Spinal cord (tissue), 10 donors: ENCODE measurements at places on chromosomes 4 and X. TPM values are rescaled to one million over a fixed set of nuclear protein-coding genes. Genes with fewer than 3 reads are reported as not detected.

SYP gene
- 83.5 TPM for total RNA-seq

ATP2B3 gene
- total RNA-seq: 14.8 TPM

GRCh38 chrX:2497961-2498780, 2.6 kb downstream of the DHRSX start:
- peak overlapping the region; percentile 75 for H3K27ac ChIP-seq
- no peaks in the 10 kb centered on the region for H3K27me3 ChIP-seq
- H3K4me1 ChIP-seq: peaks cover 32% of the 10 kb centered on the region
- H3K4me3 ChIP-seq: no peak overlapping the region
- peaks cover 6% of the 10 kb centered on the region for H3K36me3 ChIP-seq
- peak; percentile 15 for DNase-seq

GRCh38 chrX:31847773-31848172, 775.9 kb upstream of the FTHL17 start:
- H3K36me3 ChIP-seq: no peaks in the 10 kb centered on the region
- H3K27ac ChIP-seq: no peak overlapping the region
- H3K27me3 ChIP-seq: peaks cover 2% of the 10 kb centered on the region
- no peak for DNase-seq
- H3K4me1 ChIP-seq: no peaks in the 10 kb centered on the region
- no peak overlapping the region for H3K4me3 ChIP-seq

GRCh38 chrX:42803320-42803719, 25.4 kb upstream of the PPP1R2C start:
- no peak overlapping the region for H3K4me3 ChIP-seq
- no peak for DNase-seq
- peaks cover 3% of the 10 kb centered on the region for H3K27me3 ChIP-seq
- H3K36me3 ChIP-seq: no peaks in the 10 kb centered on the region

DNA sequence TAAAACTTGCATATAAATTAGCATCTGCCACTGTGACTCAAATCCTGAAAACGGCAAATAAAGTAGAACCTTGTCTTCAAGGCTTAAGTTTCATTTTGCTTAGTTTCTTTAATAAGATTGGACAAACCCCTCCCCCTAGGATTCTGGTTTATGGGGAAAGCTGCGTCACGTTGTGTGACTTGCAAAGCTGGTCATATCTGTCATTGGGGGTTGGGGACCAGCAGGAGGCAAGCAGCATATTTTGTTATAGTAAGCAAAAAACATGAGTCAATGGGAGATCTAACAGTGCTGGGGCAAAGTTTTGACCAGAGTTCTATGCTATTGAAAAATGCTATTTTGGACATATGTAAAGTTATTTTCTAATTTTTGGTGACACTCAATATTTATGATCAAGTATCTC, 407.3 kb downstream of the PCDH18 start:
- DNase-seq: no peak
- H3K27ac ChIP-seq: no peak overlapping the region
- H3K4me3 ChIP-seq: peak overlapping the region; percentile 24
- H3K27me3 ChIP-seq: no peaks in the 10 kb centered on the region
- no peaks in the 10 kb centered on the region for H3K36me3 ChIP-seq

DNA sequence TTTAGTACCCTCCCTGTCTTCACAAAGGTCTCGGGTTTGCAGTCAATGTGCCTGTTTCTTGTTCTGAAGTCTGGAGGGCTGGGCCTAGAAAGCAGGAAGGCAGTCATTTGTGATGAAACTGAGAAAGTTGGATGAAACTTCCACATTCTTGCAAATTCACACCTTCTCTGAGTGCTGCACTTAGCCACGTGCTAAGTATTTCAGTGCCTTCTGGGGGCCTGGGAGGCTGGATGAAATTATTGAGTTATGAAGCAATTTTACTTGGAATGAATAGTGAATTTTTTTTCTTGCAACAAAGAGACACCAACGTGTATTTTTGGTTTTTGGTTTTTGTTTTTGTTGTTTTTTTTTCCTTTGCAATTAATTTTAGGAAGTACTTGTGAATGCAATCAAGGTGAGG, 71.2 kb downstream of the MSX1 start:
- no peaks in the 10 kb centered on the region for H3K4me1 ChIP-seq
- DNase-seq: no peak
- no peaks in the 10 kb centered on the region for H3K36me3 ChIP-seq

DNA sequence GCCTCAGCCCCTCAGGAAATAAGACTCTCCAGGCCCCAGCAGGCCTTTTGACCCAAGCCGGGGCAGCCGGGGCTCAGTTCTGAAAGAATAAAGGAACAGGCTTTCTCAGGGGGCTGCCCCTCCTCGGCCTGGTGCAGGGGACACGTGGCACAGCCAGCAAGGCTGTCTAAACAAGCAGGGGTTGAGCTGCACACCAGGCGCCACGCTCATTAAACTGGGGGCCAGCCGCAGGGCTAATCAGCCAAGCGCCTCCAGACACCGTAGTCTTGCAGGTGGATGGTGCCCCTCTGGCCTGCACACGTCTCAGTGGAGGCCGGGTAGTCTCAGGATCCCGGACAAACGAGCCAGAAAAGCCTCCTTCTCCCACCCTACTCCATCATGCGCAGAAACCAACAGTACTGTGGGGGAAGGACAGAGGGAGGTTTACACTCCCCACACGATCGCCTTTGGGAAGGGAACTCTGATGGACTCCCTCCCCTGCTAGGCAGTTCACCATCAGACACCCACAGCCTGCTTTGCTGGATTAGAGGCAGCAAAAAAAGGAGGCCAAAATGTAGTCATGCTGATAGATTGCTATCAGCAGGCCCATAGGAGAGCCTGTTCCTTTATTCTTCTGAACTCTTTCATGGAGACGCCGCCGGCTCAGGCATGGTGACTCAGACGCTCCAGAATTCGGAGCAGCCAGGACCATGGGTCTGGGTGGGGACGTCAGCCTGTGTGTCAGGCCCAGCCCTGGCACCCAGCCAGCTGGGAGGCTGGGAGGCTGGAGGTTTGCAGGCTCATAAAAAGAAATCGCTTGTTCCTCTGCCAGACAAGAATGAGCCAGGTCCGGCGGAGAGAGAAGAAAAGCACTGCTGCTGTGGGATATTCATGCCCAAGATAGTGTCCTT, 342.4 kb downstream of the BCOR start:
- no peaks in the 10 kb centered on the region for H3K36me3 ChIP-seq
- peaks cover 11% of the 10 kb centered on the region for H3K27me3 ChIP-seq
- peaks cover 35% of the 10 kb centered on the region for H3K4me1 ChIP-seq

DNA sequence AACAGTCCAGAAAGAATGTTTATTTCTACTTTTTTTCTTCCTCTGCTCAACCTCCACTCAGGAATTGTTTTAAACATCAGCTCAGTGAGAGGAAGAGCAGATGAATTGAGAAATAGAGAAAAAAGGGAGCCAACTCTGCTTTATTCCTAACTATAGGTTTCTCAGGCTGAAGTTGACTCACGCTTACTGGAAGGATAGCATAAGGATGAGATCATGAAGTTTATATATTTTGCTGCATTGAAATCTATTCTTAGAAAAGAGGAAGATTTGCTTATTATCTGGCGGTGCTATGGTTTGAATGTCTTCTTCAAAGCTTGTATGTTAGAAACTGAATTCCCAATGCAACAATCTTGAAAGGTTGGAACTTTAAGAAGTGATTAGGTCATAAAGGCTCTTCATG, 1673.4 kb upstream of the PCDH7 start:
- no peak for DNase-seq
- H3K4me3 ChIP-seq: no peak overlapping the region
- H3K27ac ChIP-seq: no peak overlapping the region
- no peaks in the 10 kb centered on the region for H3K27me3 ChIP-seq
- no peaks in the 10 kb centered on the region for H3K36me3 ChIP-seq

GRCh38 chr4:35933901-35934300, 310.4 kb downstream of the ARAP2 start:
- no peaks in the 10 kb centered on the region for H3K36me3 ChIP-seq
- H3K27me3 ChIP-seq: no peaks in the 10 kb centered on the region
- DNase-seq: no peak
- no peak overlapping the region for H3K4me3 ChIP-seq

DNA sequence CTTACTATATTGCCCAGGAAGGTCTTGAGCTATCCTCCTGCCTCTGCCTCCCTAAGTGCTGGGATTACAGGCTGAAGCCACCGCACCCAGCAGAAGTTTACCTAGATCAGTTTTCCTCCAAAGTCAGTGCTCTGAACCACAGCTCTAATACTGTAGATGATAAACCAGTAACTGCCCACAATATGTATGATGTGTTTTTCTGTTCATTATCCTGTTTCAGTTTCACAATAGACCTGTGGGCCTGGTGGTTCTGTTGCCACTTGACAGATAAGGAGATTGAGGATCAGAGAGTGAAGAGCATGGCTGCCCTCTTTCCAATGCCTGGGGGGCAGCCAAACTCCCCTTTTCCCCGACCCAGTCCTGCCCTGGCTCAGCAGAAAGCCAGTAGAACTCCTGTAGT, 87.0 kb downstream of the EFNB1 start:
- H3K27ac ChIP-seq: no peak overlapping the region
- H3K27me3 ChIP-seq: peaks cover 9% of the 10 kb centered on the region
- no peaks in the 10 kb centered on the region for H3K36me3 ChIP-seq
- peaks cover 17% of the 10 kb centered on the region for H3K4me1 ChIP-seq

GRCh38 chr4:1466034-1466862, 60.0 kb upstream of the NKX1-1 start:
- H3K27me3 ChIP-seq: peaks cover 57% of the 10 kb centered on the region
- H3K4me1 ChIP-seq: peaks cover 18% of the 10 kb centered on the region
- no peak overlapping the region for H3K27ac ChIP-seq
- no peak for DNase-seq

DNA sequence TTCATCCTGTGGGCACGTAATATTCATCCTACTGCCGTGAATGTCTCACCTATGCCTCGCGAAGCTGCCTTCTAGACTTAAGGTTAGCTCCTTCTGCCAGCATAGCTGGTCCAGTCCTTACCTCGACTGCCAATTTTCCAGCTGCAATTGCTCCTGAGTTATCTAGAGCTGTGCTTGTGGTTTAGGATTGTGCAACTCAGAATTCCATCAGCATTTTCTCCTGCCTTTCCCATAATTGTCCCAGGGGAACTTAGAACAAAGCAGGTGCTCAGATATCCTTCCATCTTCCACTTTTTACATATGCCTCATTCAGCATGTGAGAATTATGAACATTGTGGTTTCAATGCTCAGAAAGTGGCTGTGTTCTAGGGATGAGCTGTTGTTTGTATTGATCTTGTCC, 131.4 kb upstream of the ADGRL3 start:
- no peaks in the 10 kb centered on the region for H3K4me1 ChIP-seq
- H3K27me3 ChIP-seq: no peaks in the 10 kb centered on the region
- DNase-seq: no peak
- no peak overlapping the region for H3K4me3 ChIP-seq
- no peaks in the 10 kb centered on the region for H3K36me3 ChIP-seq

DNA sequence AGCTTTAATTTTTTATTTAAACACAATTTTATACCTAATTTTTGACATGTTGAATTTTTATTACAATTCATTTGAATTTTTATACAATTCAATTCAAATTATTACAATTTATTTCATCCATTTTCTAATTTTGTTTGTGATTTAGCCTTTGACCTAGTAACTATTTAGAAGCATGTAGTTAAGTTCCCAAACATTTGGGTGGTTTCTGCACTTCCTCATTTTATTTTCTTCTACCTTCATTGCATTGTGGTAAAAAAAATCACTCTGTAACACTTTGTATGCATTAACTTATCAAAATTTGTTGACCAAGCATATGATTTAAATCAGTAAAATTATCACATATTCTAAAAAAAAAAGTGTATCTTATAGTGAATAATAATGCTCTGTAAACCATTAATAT, 928.9 kb downstream of the ARAP2 start:
- no peaks in the 10 kb centered on the region for H3K4me1 ChIP-seq
- no peak for DNase-seq
- H3K27me3 ChIP-seq: no peaks in the 10 kb centered on the region
- no peak overlapping the region for H3K4me3 ChIP-seq
- no peaks in the 10 kb centered on the region for H3K36me3 ChIP-seq

GRCh38 chrX:13001097-13001496, 26.2 kb downstream of the TMSB4X start:
- DNase-seq: no peak
- H3K27me3 ChIP-seq: peaks cover 5% of the 10 kb centered on the region
- peaks cover 3% of the 10 kb centered on the region for H3K4me1 ChIP-seq
- no peaks in the 10 kb centered on the region for H3K36me3 ChIP-seq

DNA sequence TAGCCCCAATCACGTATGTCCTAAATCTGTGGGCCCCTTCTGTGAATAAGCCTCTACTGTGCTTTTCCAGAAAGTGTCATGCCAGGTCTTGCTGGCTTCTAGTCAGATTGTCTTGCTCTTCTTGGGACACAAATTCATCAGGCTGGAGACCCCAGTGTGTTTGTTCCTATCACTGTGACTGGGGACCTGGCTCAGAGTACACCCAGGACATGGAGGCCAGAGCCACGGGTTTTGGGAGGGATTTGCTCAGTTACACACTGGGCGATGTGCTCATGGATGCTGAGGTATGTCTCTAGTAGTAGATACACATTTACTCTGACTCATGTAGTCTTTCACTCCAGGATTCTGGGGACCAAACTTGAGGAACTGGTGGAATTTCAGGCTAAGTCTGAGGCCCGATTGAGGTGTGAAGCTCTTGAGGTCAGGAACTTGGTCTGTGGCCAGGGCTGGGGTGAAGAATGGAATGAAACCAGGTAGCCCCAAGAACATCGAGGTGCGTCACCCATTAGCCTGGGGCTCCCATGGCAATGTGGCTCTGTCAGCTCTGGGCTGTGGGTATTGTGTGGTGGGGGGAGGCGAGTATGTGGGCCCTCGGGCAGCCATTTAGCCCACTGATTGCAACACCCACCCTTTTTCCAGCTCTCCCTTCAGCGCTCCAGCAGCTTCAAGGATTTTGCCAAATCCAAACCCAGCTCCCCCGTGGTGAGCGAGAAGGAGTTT, 7.7 kb downstream of the SASH3 start:
- H3K27ac ChIP-seq: no peak overlapping the region
- H3K27me3 ChIP-seq: no peaks in the 10 kb centered on the region
- no peak for DNase-seq
- H3K36me3 ChIP-seq: no peaks in the 10 kb centered on the region

- H3K27me3 ChIP-seq: no peaks in the 10 kb centered on the region
- H3K4me3 ChIP-seq: no peak overlapping the region
- H3K36me3 ChIP-seq: peaks cover 7% of the 10 kb centered on the region
- no peak overlapping the region for H3K27ac ChIP-seq
- DNase-seq: no peak
- no peaks in the 10 kb centered on the region for H3K4me1 ChIP-seq
Measured at GRCh38 chr4:24570574-24571236, 13.6 kb downstream of the DHX15 start.

DNA sequence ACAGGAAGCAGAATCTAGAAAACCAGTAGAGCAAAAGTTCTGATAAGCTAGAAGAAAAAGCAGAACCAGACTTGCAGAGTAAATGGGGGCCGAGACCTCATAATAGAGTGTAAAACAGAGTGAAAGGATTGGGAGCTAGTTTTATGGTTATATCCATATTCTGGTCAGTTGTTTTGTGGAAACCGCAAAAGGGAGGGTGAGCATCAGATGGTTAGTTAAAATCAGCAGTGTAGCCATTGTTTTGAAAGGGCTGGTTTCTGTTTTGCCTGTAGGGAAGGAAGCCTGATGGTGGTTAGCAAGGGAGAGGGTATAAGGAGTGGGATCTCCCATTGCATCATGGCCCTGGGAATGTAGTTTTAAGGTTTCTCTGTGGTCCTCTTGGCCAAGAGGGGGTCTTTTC, 17.2 kb upstream of the CCNI start:
- H3K4me3 ChIP-seq: no peak overlapping the region
- no peaks in the 10 kb centered on the region for H3K36me3 ChIP-seq
- no peak overlapping the region for H3K27ac ChIP-seq
- H3K27me3 ChIP-seq: no peaks in the 10 kb centered on the region
- DNase-seq: no peak
